ENCODE measurements at places on chromosomes 6 and 20.

DNA sequence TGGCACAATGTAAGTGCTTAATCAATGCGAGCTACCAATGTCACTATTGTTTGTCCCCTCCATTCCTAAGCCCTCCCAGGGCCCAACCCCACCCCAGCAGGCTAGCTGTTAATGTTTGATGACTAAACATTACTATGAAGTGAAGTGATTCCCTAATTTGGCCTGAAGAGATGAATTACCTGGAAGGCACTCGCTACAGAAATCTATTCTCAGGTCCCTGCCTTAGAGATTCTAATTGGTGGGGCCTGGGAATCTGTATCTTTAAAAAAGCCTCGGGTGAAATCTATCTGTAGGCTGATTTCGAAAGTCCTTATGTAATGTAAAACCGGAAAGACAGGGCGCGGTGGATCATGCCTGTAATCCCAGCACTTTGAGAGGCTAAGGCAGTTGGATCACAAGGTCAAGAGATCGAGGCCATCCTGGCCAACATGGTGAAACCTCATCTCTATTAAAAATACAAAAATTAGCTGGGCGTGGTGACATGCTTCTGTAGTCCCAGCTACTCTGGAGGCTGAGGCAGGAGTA lies 16.9 kb upstream of the SNAI1 start:
- no peak for DNase-seq

DNA sequence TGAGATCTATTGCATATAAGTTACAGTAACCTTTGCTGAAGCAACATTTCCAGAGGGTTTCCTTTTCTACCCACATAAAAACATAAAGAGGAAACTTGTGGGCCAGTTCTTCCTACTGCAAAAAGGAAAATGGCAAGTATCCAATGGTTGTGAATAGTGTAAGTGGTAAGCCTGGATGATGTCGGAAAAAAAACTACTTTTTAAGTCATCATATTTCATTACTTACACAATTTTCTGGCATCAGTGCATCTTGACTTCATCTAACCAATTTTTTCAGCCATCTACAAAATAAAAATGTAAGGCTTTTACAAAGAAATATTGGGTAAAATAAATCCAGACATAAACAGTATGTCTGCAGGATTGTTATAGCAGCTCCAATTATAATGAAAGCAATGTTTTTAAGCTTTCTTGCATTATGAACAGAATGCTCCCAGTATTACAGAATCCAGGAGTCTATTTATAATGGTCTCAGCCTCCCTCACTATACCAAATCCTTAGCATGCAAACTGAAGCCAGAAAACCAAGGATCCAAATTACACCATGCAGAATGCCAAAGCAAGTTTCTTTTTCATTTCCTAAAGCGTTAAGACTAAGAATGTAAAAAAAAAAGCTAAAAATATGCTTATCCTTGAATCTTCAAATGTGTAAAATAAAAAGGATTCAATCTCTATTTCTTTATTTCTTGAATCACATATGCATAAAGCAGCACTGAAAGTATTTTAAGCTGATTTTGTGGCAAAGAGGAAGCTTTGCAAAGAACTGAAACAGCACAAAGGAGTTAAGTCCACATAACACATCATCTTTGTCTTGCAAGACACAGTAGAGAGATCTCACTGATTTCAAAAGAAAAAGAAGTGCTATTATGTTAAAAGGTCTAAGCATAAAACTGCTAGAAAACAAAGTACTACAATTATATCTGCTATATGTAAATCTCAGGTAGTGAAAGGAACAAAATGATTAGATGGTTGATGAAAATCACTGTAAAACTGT lies 126.8 kb upstream of the HMGCLL1 start:
- DNase-seq = no peak

DNA sequence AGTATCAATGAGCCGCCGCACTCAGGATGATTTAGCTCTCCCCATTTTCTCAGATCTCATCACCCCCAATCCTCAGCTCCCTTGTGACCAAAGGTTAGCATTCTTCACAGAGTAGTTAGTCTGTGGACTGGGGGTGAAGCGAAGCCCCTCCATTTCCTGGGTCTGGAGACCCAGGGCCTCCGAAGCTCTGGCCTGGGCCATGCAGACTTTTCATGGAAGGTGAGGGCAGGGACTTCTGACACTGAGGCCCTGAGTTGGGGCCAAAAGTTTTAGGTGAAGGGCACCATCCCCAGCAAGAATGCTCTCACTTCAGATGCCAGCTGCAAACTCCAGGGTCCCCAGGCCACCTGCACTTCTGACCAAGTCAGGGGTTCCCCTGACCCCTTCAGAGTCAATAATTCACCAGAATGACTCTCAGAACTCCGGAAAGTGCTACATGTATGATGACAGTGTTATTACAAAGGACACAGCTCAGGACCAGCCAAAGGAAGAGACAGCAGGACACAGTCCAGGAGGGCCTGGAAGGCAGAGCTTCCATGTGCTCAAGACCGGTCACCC lies 65.7 kb upstream of the DUSP22 start:
- no peak for DNase-seq

- DNase-seq = no peak
Observed at GRCh38 chr20:3105256-3106137, 21.0 kb upstream of the AVP start.

GRCh38 chr6:154071711-154072110 lies 32.7 kb downstream of the OPRM1 start:
- no peak for DNase-seq

- DNase-seq = no peak
Observed at GRCh38 chr6:109165392-109165974, 70.2 kb downstream of the CEP57L1 start.

GRCh38 chr6:124027392-124027791 lies 223.7 kb downstream of the NKAIN2 start:
- DNase-seq = no peak

DNA sequence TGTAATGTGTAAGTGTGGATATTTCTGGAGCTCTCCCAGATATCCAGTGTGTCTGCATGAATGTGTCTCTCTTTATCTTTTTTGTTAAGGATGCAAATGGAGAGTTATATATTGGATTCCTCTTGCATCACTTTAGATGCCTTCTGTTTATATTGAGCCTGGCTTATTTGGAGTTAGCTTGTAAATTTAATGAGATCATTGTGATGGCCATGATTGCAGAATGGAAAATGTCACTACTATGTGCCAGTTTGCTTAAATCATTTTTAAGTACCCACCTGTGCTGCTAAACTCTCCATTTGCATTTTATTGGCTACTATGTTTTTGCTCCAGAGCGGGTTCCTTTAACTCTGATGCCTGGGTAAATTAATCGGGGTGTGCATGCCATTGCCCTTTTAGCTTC lies 334.8 kb downstream of the UTRN start:
- no peak for DNase-seq

- no peak for DNase-seq
Observed at GRCh38 chr6:30615219-30615957, 1.7 kb downstream of the PPP1R10 start.

GRCh38 chr6:105785066-105785811 lies 300.9 kb upstream of the PRDM1 start:
- DNase-seq = no peak

DNA sequence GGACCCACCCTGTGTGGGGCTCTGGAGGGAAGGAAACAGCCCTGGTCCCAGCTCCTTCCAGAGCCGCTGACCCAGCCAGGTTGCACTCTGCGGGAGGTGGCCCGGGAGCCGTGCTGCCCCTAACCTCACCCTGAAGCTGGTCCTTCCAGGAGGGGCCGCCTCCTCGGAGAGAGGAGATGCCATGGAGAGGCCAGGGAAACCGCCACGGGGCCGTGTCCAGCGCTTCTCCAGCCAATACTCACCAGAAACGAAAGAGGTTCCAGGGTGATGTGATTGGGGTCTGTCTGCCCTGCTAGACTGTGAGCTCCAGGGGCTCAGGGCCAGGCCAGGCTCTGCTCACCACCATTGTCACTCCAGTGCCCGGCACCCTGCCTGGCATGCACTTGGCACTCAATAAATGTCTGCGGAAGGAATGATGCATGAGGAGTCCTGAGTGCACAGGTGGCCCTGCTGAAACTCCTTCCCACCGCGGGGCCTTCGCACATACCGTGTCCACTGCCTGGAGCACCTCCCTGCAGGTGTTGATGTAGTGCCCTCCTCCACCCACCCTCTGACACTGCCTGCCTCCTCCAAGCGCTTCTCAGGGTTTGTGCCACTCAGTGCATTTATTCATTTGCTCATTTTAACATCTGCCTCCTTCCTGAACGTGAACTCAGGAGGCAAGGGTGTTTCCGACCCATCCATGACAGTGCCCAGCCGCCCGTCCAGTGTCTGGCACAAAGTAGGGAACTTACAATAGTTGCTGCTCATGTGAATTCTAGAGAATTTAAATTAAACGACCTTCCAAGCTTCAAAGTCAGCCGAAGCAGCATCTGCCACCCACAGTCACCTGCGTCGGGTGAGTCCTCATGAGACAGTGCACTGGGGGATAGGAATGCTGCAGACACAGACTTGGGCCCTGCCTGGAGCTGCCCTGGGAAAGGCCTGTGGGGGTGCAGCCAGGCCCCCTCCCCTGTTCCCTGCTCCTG lies 30.3 kb downstream of the RBM38 start:
- no peak for DNase-seq

DNA sequence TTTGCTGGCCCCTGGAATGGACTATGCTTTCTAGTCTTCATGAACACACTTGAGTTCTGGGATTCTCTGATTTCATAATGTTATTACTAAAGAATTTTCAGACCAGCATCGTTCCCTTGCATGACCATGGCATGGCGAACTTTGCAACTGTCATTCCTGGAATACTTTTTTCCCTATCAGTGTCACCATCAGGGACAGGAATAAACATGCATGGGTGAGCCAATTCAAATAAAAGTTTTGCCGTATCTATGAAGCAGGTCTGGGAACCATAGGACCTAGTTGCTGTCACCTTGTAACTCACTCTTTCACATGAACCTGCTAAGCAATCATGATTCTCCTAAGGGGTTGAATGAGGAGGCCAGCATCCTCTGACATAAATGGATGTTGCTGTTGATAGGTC lies 68.2 kb upstream of the AGPAT4 start:
- DNase-seq = no peak

DNA sequence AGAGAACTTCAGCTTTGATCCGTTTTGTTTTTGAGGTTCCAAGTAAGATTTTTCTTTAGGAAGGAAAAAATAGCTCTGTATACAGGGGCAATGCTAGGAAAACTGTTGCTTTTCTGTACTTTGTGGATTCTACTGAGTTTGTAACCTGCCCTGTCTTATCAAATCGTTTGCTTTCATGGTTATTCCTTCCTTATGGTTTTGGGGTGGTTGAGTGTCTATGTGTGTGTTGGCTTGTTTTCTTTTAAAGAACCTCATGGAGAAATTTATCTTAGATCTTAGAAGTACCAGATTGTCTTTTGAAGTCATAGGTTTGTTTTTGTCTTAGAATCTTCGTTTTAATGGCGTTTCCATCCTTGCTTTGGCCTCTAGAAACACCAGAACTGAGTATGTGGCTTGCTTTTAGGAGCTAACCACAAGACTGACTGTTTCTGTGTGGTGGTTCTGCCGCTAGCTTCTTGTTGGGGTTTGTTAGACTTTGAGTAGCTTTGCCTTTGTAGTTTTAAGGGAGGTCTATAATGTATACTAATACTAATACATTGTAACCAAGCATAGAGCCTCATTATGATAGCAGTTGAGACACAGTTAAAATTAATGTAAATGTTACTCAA lies 86.8 kb downstream of the RPP40 start:
- no peak for DNase-seq

GRCh38 chr6:82277686-82278085 lies 30.1 kb upstream of the IBTK start:
- DNase-seq = no peak

GRCh38 chr20:64116541-64117431 lies 9.4 kb upstream of the NPBWR2 start:
- no peak for DNase-seq

DNA sequence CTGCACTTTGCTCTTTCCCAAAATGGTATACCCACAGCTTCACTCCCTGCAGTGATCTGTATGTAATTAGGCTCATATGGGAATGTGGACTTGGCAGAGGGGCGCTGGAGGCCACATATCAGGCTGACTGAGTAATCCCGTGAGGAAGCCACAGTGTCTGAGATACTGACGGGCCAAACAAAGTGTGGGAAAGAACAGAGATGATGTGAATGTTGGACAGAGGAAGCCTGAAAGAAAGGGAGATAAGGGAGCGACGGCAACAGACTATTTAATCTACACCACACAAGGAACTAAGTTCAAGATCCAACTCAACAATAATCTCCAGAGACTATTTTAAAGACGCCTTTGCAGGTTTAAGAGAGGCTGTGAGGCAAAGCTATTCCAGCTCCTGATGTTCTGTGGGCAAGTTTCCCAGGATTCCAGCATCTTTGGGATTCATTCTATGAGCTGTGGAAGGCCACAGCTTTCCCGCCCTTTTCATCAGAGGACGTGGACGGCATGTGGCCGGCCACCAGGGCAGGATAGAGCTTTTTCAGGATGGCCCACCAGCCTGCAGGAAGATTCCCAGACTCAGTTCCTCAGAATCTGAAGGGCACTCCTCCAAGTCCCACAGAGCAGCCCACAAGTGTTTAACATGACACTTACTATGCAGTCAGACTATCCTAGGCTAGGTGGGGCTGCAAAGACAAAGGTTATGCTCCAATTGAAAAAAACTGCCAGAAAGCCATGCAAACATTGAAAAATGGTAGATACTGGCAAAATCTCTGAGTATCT lies 237.5 kb downstream of the ATXN1 start:
- DNase-seq = no peak

- DNase-seq = no peak
Observed at GRCh38 chr20:17138237-17138636, 88.6 kb upstream of the PCSK2 start.

DNA sequence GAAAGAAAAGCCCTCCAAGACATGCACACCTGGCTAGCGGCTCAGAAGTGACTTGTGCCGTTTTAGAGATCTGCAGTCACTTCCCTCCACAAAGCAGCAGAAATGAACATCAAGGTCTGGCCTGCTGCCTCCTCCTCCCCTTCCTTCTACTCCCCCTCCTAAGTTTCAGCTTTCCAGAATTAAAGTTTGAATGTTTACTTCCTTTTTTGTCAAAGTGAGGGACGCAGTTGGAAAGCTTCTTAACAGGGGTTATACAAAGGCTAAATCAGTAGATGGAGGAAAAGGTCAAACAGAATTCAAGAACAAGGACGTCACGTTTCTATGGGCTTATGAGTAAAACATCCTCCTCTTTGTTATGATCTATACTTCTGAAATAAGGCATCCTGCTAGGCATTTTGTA lies 227.7 kb downstream of the SLC35F1 start:
- no peak for DNase-seq

DNA sequence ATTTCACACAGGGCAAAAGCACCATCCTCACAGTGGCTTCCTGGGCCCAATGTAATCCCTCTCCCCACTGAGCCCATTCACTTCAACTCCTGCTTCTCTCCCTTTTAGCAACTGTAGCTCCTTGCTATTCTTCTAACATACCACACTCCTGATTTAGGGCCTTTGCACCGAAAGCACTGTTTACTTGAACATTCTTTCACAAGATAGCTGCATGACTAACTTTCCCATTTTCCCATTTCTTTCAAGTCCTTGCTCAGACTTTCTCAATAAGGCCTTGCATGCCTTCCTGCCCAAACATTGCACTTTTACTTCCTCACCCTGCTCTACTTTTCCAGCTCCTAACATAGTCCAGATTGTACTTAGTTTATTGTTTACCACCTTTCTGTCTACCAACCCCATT lies 73.0 kb downstream of the SHPRH start:
- no peak for DNase-seq

- DNase-seq = no peak
Observed at GRCh38 chr6:9007027-9007426, 571.7 kb upstream of the SLC35B3 start.

- no peak for DNase-seq
Observed at GRCh38 chr20:35702824-35703695, 3.9 kb downstream of the ROMO1 start.

All from activated CD4-positive, CD25-positive, alpha-beta regulatory T cell treated with anti-CD3 and anti-CD28 coated beads, Interleukin-2, amount 50 U/mL, for 16 hours (primary cell).